ENCODE measurements at places on chromosomes 3 and 15. TPM values are rescaled to one million over a fixed set of nuclear protein-coding genes. Genes with fewer than 3 reads are reported as not detected.

RBMS3 gene
- 8.2 TPM for polyA plus RNA-seq

LYZL4 gene
- polyA plus RNA-seq, result not detected

UACA gene
- 35.9 TPM for polyA plus RNA-seq

IQCB1 gene
- 10.4 TPM for polyA plus RNA-seq

KIF9 gene
- 23.9 TPM for polyA plus RNA-seq

Data from SK-N-SH (cell line).